ENCODE measurements at places on chromosomes 1 and 21. TPM values are rescaled to one million over a fixed set of nuclear protein-coding genes. Genes with fewer than 3 reads are reported as not detected.

The CFHR3 gene
- total RNA-seq, result not detected

The LRRC53 gene
- 0.27 TPM for total RNA-seq

The AVPR1B gene
- total RNA-seq, result not detected

The ZNF593OS gene
- total RNA-seq, result 1.5 TPM

The SETSIP gene
- total RNA-seq, result not detected

The GSTM1 gene
- 5.1 TPM for total RNA-seq

The CLCA4 gene
- not detected for total RNA-seq

The IL20 gene
- not detected for total RNA-seq

The DDR2 gene
- total RNA-seq, result 15.0 TPM

The C4BPB gene
- not detected for total RNA-seq

The ALDH9A1 gene
- total RNA-seq, result 37.5 TPM

The AMPD1 gene
- total RNA-seq, result not detected

The ERICH3 gene
- total RNA-seq, result 8.7 TPM

The ZBED6 gene
- total RNA-seq, result 16.7 TPM

GRCh38 chr1:59071876-59072582, 224.9 kb upstream of the FGGY start:
- no peak for DNase-seq

DNA sequence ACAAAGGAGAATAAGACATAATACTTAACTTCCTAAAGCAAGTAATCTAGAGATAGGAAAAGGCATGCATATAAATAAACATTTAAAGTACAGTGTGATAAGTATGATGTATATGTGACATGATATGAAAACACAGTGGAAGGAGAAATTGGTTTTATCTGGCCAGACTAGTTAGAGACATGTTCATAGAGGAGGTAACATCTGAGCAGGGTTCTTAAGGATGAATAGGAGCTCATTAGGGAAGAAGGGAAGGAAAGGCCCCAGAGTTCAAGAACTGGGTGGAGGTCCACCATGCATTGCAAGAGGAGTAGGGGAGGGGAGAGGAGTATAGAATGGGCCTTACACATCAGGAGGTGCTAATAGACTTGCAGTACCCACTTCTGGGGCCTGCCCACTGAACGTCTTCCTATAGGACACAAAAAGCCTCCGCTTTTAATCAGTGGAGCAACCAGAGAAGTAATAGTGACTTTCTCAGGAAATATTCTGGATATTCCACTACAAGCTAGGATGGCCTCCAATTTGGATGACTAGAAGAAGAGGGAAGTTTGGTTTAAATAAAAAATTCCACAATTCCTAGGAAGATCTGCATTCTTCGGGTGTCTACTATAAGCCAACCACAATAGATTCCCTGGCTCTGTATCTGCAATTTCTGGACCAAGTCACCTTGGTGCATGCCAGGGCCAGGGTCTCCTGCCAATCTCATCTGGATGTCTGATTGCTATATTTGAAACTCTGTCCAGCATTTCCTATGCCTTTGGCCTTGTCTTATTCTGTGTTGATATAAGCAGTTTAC, 41.9 kb downstream of the NGF start:
- DNase-seq, result no peak

GRCh38 chr1:173857363-173857917, 10.3 kb downstream of the GAS5 start:
- no peak for DNase-seq

GRCh38 chr1:238962941-238963340, 423.4 kb upstream of the CHRM3 start:
- DNase-seq, result no peak

DNA sequence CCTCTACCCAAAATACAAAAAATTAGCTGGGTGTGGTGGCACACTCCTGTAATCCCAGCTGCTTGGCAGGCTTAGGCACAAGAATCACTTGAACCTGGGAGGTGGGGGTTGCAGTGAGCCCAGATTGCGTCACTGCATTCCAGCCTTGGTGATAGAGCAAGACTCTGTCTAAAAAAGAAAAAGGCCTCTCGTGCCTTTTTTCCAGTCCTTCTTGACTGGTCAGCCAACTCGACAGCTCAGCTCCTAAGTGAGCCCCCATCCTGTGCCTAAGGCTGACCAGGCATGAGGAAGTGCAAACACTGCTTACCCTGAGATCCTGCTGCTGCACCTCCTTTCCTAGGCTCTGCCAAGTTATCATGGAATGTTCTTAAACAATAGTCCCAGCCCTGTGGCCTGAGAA, 10.1 kb upstream of the PROK1 start:
- no peak for DNase-seq

DNA sequence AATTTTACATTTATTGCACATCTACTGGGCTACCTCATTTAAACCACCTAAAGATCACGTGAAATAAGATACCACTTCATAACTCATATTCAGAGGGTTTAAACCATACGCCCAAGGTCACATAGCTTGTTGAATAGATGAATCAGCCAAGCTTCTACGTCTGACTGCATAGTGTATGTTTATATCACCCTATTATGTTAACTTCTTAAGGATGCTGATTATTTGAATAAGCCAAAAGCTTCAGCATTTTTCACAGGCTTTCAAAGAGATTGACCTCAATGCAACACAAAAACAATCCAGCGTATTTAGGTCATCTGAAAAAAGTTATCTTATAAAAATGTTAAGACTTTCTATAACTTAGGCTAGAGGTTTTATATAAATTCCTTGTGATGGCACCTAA, 373.8 kb downstream of the TGFB2 start:
- DNase-seq, result no peak

GRCh38 chr1:98044766-98045165, 123.9 kb upstream of the DPYD start:
- DNase-seq, result no peak

- DNase-seq, result no peak
Measured at GRCh38 chr1:5847013-5847659, 145.1 kb downstream of the NPHP4 start.

DNA sequence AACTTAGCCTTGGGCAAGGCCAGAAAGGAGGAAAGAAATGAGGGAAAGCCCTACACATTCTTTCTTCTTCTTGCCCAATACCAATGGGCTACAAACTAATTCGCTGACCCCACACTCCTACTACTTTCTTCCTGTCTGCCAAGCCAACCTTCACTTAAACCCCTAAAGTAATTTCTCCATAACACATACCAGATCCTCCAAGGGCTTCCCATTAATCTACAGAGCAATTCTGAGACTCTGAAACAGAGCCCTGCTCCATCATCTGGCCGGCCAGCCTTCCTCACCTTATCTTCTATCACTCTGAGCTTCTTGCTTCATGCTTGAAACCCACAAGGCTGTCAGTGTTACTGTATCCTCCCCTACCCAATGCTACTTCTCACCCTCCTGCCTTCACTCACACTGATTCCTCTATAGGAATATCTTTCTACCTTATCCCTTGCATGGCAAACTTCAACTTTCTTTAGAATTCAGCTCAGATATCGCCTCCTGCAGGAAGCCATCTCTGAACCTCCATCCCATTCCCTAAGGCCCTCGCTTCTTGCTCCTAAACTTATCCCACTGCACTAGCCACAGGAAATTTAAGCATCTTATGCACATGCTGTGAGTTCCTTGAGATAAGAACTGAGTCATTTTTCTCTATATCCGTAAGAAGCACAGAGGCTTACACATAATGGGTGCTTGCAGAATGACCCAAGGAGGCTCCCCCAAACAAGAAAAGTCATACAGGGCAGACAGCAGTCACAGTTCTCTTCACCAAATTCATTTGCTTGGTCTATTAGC, 81.9 kb downstream of the JAK1 start:
- no peak for DNase-seq

DNA sequence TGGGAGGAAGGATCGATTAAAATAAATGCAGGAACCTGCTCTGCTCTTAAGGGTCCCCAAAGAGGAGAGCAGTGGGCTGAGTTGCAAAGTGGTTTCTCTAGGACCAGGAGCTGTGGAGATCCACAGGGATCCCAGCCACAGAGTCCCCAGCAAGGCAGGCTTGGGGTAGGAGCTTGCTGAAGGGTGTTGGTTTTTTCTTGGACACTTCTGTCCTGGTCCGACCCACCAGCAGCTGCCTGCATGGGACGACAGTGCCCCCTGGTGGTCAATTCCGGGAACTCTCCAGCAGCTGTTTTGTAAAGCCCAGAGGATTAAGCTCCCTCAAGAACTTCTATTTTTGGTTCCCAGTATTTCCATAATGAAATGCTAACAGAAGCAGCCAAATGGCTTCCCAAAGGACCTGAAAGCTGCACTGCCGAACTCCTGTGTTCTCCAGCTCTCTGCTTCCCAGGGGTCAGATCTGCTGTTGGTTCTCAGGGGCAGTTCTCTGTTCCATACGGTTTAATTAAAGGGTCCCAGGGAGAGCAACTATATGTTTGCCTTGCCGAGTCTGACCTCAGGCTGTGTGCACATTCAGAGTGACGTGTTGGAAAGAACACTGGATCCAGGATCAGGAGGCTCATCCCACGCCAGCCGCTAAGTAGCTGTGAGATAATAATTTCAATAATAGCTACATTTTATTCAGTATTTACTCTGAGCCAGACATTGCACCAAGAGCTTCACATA, 23.2 kb downstream of the NENF start:
- DNase-seq, result peak; percentile 75

- DNase-seq, result no peak
Measured at GRCh38 chr1:26754086-26754874, 33.5 kb upstream of the PIGV start.

DNA sequence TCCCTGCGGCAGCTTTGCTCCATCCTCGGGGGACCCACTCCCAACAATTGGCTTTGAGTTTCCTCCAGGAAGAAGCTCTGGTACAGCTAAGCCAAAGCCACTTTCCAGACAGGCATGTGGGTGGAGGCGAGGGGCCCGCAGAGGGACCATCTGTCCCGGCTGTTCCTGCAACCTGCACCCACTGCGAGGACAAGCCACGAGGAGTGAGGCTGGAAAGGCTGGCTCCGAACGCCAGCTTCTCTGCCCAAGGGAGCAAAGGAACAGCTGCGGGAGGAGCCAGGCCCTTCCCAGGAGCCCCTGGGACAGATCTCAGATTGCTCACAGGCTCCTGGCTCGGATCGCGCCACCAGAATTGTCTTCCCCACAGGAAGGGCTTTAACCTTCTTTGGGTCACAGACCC, 28.3 kb upstream of the PEF1 start:
- DNase-seq, result peak; percentile 90

- no peak for DNase-seq
Measured at GRCh38 chr1:45260244-45260643, 53.8 kb upstream of the ZSWIM5 start.

GRCh38 chr1:58548371-58548770, 1.8 kb upstream of the OMA1 start:
- DNase-seq, result no peak

DNA sequence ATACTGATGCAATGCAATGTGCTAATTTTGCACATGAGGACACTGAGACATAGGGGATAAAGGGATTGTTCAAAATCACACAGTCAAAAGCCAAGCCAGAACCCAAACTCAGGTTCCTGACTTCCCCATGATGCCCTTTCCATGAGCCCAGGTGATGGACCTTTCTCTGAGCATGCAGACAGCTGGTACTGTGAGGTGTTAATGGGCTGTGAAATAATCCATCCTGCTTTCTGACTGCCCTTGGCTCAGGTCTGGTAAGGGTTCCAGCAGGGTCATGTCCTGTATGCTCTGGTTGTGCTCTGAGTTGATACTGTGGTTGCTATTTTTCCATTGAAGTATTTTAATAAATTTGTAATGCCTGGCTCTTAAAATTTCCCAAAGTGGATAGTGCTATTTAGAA, 50.0 kb downstream of the CNIH3 start:
- peak; percentile 55 for DNase-seq

GRCh38 chr1:66256629-66257572, 277.1 kb upstream of the SGIP1 start:
- DNase-seq, result no peak

GRCh38 chr1:231678011-231678432, 51.4 kb downstream of the DISC1 start:
- DNase-seq, result no peak

DNA sequence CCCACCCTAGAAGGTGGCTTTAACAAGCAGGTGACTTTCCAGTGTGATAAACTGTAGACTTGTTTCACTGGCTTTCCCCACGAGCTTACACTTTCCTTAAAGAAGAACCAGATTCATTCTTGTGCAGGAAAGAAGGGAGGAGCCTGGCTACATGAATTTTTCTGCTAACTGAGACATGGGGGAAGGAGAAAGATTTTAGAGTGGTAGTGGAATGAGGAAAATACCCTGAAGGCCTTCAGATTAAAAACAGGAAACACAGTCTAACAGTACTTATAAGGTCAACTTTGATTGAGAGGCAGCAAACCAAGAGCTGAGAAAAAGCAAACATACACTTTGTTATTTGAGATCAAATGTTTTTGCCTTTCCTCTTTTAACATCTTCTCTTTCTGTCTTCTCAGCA, 640.9 kb upstream of the PLXNA2 start:
- DNase-seq, result no peak

DNA sequence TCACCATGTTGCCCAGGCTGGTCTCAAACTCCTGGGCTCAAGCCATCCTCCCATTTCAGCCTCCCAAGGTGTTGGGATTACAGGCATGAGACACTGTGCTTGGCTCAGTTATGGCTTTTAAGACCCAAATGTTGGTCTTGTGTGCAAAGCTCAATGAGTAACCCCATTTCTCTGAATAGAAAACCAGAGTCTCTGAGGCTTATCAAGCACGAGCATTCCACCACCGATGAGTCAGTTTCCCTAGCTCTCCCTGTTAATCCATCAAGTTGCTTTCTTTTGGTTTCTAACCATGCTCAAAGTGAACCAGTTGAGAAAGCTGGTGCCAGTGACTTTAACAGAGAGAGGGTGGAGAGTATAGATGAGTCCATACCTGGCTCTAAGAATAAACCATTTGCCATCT, 350.9 kb upstream of the ADGRL2 start:
- no peak for DNase-seq

GRCh38 chr1:24606621-24607020, 36.5 kb upstream of the SRRM1 start:
- no peak for DNase-seq

- no peak for DNase-seq
Measured at GRCh38 chr1:92482665-92483609, 3.8 kb downstream of the GFI1 start.

DNA sequence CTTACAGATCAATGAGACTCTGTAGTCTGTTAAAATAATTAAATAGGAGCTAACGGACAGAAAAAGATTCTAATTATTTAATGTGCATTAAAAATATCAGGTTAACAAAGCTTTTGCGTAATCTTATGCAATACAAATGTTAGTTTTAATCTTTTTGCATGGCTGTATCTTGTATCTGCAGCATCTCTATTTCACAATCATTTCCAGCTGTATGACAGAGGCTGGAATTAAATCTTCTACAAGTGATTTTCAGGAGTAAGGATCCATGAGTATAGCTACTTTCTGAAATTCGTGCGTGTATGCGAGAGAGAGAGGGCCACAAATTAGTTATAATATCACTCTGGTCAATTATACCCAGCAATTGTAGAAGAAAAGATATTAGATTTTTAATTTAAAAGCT, 1446.8 kb downstream of the NCAM2 start:
- DNase-seq, result no peak

- peak; percentile 26 for DNase-seq
Measured at GRCh38 chr1:201468501-201468843, 516 bp downstream of the PHLDA3 start.

- no peak for DNase-seq
Measured at GRCh38 chr1:107739201-107739600, 225.8 kb downstream of the VAV3 start.
